ENCODE measurements at places on chromosomes 3 and 15.
A peak's percentile ranks its signal among the peaks of the same experiment; 100 is the strongest.

DNA sequence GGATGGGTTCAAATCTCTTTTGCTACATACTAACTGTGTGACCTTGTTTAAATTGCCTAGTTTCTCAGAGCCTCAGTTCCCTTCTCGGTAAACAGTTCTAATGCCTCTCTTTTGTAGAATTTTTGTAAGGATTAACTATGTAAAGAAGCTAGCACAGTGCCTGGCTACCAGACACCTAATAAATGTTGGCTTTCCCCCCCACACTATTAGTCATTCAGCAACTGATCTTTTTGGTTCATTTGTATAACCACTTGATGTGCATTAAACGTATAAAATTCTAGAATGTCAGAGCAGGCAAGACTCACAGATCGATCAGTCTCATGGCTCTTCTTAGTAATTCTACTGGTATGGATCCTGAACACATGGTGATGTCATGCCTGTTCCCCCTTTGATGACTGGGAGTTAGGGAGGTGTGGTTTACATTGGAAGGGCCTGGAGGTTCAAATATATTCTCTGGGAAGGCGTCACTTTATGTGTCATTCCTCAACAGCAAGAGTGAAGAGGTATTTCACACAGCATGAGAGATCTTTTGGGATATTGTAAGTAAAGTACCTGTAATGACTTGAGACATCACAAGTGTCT lies 6.5 kb downstream of the TAGLN3 start:
- no peak for DNase-seq

DNA sequence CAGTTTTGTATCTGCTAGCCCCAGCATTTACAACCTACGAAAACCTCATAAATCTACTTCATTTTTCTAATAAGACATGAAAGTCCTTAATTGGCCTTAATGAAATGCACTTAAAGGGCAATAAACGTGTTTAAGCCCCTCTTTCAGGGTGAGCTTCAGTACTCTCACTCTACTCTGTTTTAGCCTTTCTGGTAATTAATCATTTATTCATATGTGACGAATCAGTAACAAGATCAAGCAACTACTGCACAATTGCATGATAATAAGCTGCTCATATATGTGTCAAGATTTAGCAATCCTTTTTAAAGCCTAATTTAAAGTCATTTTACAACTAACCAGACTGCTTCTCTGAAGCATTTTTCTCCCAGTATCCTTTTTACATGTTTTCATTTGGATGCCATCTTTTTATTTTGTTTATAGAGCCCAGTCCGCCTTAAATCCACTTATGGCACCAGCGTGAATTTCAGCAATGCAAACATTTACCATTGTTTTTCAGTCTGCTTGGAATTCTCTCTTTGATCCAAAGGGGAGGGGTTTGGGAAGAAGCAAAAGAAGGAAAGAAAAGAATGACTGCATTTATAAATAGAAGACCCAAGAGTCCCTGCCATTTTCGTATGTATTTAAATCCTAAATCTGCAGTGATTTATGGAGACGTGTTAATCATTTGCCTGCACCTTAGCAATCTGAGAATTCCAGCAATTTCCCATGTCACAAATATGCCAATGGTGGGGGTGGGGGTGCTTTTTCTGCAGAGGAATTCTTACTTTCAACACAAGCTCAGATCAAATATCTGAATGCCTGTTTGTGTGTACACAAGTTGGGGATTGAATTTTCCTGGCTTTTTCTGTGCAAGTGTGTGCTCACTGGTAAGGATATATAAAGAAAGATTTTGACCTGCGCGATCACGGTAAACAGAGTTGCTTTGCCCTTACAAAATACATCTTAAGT lies 230.8 kb upstream of the TBC1D5 start:
- no peak for DNase-seq

DNA sequence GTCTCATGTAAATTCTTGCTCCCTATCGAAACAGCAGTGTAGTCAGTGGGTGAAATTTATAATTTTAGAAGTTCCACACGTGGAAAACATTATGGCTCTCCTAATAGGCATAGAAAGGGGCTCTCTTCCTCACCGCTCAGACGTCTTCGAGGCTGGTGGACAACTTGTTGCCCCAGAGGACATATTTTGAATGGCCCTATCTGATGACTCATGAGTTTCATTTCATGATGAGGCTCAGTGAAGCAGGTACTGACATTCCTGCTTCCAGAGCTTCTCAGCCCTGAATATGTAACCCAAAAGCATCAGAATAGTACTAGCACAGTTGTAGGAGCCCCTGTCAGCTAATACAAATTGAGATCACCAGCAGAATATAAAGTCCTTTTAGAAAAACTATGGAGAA lies 117.9 kb downstream of the HERC1 start:
- no peak for DNase-seq

GRCh38 chr15:50744601-50745000 lies 20.9 kb downstream of the SPPL2A start:
- DNase-seq: no peak

DNA sequence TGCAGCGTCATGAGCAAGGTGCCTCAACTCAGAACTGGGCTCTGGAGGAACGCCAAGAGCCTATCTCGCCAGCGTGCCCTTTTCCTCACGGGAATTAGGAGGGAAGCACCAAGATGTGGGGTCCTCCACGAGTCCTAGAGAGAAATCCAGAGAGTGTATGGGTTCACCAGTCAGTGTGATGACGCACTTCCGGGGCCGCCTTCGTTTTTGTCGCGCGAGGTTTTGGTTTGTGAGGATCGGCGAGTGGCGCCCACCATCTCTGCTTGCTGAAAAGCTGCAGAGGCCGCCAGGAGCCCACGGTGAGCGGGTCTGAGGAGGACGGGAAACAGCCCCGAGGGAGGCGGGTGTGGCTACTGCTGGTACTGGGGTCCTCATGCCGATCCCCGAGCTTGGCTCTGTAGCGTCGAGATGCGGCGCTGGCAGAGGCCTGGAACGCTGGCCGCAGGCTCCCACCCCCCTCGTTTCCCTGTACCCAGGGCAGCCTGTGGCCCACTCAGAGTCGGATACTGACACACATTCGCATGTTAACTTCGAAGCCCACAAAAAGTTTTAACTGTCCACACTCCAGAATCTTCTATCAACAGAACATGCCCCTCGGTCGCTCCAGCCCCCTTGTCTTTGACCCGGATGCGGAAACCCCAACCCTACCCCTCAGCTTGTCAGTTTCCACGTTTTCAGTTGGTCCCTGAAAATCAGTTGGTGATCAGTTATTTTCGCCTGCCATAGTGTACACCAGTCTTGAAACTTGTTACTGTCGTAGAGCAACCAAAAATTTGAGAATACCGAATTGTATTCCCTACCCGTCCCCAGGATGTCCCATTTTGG lies 30.4 kb downstream of the ZNF662 start:
- DNase-seq: peak; percentile 67

DNA sequence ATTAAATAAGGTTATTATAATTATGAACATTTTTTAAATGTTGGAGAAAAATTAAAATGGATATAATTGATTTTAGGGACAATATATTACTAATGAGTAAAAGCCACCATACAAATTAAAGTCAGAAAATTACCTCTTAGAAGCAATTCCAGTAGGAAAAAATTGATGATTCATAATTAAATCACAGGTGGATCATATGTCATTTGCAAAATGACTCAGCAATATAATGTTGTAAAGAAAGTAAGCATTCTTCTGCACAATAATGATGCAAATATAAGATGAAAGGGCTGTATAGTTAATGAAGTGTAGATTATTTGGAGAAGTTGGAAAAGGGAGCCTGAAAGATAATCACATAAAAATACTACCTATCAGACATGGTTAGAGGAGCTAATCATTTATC lies 25.8 kb downstream of the ZPLD1 start:
- no peak for DNase-seq

DNA sequence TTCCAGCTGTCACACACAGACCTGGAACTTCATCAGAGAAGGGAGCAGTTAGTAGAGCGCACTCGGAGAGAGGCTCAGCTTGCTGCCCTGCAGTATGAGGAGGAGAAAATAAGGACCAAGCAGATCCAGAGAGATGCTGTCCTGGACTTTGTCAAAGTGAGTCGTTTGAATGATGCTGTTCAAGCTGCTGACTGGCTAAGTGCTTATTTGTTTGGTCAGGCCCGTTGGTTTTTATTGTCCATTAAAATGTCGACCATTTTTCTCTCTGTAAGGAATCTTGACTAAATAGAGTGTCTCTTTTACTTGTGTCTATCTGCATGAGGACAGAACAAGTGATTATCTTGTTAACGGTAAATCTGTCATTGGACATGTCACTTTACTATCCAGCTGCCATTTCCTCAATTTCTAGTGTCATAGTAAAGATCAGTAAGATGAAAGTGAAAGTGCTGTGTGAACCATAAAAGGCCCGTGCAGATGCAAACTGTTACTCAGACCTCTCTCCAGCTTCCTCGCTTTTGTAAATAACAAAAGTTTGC lies 56.9 kb downstream of the LRCH3 start:
- DNase-seq: no peak

GRCh38 chr3:87855616-87856015 lies 203.2 kb downstream of the CGGBP1 start:
- peak; percentile 4 for DNase-seq

- no peak for DNase-seq
Measured at GRCh38 chr3:53074761-53075742, 29.2 kb upstream of the SFMBT1 start.

DNA sequence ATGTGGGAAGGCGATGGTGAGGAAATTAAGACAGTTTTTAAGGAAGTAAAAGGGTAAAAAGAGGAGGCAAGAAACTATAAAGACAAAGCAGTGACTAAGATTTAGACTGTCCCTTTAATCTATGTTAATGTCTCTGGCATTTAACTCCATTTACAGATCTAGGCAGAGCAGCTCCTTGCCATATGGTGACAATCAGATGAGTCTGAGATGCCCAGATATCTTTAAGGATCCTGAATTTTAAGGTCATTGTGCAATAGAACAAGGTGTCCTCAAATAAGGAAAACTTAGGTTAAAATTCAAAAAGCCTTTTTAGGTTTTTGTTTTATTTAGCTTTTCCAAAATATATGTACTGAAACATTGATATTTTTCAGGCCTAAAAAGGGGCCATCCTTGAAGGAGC lies 24.1 kb downstream of the RASGRP1 start:
- DNase-seq: no peak

DNA sequence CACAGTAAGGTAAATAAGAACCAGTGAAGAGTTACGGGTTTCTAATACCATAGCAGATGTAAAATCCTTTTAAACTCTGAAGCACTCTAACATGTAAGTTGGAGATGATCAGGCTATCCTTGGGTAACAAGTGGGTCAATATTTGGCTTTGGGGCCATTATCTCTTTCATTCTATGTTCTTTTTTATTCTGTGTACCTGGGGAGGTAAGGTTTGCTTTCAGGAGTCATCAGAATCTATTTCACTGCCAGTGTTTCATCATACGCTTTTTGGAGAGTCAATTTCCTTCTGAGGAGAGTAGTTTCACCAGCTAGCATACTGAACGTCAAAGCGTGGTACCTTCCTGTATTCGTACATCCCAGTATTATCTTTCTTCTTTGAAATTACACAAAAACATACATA lies 166.5 kb downstream of the GMNC start:
- DNase-seq: no peak

- no peak for DNase-seq
Measured at GRCh38 chr15:93664213-93664956, 567.0 kb upstream of the MCTP2 start.

DNA sequence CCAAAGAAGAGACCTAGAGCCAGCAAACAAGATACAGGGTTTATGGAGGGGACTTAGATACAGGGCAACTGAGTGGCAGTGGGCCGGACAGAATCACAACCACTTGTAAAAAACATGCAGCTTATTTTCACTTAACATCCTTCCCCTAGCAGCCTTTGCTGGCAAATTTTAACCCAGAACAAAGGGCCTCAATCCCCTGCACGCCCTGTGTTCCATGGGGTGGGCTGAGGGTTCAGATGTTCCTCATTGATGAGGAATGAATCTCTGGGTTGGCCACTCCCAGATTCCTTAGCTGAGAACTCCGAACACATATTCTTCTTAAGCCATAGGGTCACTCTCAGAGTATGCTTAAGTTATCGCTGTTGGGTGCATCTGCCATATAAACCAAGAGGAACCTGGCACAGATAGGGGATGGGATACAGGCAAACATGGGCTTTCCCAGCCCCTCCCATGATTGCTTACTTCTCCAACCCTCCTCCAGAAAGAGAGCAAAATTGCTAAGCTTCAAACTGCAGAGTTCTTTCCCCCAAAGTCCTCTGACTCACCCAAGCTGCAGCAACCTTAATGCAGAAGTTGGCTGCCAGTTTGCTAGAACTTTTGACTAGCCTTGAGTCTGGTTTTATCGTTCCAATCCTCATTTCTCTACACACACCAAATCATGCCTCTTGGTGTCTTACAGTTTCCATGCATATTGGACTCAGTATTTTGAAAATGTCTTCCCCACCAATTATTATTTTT lies 146.9 kb downstream of the CD47 start:
- no peak for DNase-seq

DNA sequence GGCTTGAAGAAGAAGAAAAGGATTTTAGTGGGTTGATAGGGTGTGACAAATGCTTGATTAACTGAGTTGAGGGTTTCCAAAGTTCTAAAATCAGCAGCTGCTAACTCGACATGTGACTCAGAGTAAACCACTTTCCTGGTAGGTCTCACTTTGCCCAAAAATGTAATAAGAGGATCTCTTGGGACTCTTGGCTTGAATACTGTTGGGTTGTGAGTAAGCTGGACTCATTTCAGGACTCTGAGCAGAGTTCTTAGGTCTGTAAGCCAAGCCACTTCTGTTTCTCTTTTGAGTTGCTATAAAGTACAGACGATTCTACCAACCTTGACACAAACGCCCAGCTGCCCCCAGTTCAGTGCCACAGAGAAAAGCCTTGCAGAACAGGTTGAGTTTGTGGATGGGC lies 241.1 kb downstream of the ZNF621 start:
- no peak for DNase-seq

GRCh38 chr3:152319256-152319655 lies 50.5 kb downstream of the MBNL1 start:
- no peak for DNase-seq

DNA sequence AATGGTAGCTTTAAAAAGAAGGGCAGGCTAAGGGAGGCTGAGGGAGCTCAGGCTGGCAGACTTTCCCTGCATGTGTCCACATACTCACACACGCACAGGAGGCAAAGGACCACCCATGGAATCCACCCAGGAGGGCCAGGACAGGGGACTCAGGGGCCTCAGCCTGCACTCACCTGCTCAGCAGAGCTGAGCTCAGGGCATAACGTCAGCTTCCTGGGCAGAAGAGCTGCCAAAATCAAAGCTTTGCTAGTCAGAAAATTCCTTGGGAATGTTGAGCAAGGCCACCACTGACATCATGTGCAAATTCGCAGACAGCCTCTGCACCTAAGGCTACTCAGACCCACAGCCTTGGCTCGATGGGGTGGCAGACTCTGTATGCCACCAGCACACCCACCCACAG lies 16.4 kb upstream of the ALAS1 start:
- DNase-seq: no peak

- DNase-seq: no peak
Measured at GRCh38 chr3:101879102-101879501, 29.8 kb downstream of the NFKBIZ start.

DNA sequence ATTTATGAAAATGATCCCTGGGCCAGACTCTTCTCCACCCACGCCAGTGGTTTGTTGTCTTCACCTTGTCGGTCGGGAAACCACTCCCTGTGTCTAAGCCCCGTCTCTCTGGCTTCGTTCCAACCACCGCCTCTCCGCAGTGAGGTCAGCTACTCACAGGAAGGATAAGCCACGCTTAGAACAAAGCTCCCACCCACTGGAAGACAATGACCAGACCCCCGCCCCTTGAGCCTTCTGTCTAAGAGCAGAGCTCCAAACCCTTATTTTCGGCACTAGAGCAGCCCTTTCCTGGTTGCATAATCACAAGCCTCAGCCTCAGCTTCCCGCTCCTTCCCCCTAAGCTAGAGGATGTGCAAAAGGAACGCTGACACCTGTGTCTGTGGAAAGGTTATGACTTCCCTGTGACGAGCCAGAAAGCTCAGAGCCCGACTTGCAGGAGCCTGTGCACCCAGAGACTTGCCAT lies 114.9 kb upstream of the MEF2A start:
- DNase-seq: no peak
